Stimulated activated CD4-positive, alpha-beta T cell treated with anti-CD3 and anti-CD28 coated beads, Interleukin-15, amount 100 ng/mL, for 48 hours (primary cell): ENCODE measurements at places on chromosomes 7 and 10.

DNA sequence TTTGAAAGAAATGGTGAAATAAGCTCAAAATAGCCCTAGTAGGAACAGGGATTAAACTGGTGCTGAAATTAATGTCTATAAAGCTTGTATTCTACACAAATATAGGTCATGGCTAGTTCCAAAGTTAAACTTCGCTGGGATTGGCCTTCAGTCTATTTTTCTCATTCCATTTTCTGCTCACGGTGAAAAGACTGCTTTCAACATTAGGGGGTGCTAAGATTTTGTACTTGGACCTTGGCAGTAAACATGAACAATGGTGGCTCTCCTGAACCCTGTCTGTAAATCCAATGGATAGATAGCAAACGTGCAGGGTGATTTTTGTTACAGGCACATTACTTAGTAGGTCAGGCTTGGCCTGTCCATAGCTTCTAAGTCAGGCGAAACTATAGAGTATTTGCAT lies 36.0 kb upstream of the RSU1 start:
- no peak for DNase-seq

- DNase-seq, result no peak
These were observed 22.4 kb downstream of the NRBF2 start for GRCh38 chr10:63155388-63156020.

DNA sequence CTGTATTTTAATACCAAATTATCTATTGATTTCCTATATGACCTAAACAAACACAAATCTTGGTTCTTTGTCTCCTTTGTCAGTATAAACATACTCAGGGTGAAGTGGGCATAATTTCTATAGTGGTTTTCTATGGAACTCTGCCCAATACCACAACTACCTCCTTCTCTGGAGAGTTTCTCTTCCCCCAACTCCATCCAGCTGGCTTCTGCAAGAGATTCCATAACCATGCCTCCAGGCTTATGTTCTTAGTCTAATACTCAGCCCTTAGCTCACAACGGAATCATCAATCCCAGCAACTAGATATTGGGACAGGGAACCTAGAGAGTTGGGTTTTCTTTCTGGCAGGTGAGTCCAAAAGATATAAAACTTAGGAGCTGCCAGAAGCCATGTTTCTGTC lies 127.3 kb downstream of the TRIL start:
- no peak for DNase-seq

GRCh38 chr7:131689662-131690234 lies 133.3 kb upstream of the PODXL start:
- no peak for DNase-seq

GRCh38 chr7:26202019-26202990 lies 760 bp downstream of the CBX3 start:
- DNase-seq, result no peak

DNA sequence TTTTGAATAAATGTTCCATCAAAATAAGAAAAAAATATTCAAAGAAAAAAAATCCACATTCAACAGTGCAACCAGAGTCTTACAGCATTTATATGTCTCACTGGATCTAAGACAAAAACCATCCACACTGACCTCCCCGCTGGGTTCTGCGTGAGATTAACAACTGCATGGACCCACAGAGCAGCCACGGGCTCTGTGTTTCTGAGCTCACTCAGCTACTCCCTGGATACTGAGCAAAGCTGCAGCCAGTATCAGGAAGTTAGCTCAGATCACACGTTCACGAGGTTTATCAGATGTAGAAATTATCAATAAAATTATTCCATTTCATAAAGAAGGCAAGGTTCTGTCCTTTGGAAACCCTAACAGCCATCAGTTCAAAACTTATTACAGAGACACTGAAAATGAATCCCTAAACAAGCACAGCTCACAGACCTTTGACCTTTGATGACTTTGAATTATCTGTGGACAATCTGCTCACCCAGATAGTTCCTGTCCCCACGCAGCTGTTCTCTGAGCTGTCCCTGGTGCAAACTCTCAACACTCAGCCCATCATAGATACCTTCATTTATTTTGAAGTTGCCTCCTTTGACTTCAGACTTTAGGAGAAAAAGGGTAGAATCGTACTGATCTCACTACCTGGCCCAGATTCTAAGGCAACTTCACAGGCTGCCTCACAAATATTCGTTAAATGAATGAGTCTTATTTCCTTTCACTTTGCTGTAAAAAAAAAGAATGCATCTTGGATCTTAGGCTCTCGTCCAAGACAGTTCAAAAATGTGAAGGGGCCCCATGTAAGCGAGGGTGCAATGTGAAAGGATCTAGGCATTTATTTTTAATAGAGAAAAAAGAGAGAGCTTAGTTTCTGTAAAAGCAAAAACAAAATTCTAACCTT lies 67.7 kb upstream of the SVIL start:
- DNase-seq, result no peak

- no peak for DNase-seq
These were observed 95.7 kb downstream of the EMX2 start for GRCh38 chr10:117638200-117638599.

DNA sequence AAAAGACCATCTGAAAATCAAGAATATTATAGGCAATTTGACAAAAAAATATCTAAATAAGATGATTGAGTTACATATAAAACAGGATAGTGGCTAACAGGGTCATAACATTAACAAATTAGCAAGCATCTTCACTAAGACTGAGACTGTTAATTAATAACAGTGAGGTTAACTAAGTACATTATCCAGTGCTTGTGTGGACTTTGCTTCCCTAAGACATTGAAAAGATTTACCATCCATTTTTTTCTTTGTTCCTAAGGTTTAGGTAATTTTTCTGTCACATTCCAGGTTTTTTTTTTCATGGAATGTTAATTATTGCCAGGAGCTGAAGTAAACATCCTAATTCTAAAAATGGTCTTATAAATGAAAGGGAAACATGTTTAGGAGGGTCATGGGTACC lies 227.6 kb downstream of the ANKRD7 start:
- no peak for DNase-seq

GRCh38 chr7:67343572-67343971 lies 346.9 kb downstream of the TYW1 start:
- no peak for DNase-seq

DNA sequence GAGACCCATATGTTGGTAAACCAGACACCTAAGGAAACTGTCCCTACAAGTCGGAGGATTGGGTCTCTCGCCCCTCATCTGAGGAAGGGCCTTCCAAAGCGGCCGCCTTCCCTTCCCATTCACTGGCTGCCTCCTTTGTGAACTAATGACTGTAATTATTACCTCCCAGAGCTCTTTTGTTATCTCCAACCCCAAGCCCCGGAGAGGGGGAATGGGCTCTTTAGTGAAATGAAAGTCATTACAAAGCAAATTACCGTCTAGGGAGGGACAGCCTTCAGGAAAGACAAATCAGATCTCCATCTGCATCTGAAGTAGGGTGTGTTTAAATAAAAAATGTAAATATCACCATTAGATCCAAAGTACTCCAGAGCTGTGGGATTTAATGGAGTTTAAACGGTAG lies 2.6 kb upstream of the GAD2 start:
- DNase-seq, result no peak

GRCh38 chr7:38825721-38826440 lies 83.1 kb downstream of the VPS41 start:
- no peak for DNase-seq

- DNase-seq, result no peak
These were observed 36.7 kb downstream of the LUC7L2 start for GRCh38 chr7:139396323-139396951.
